Activated CD8-positive, alpha-beta T cell treated with anti-CD3 and anti-CD28 coated beads for 36 hours (primary cell): ENCODE measurements at places on chromosomes 2 and 18.
A peak's percentile ranks its signal among the peaks of the same experiment; 100 is the strongest.

- DNase-seq: no peak
Measured at GRCh38 chr2:48578313-48578712, 39.3 kb upstream of the GTF2A1L start.

DNA sequence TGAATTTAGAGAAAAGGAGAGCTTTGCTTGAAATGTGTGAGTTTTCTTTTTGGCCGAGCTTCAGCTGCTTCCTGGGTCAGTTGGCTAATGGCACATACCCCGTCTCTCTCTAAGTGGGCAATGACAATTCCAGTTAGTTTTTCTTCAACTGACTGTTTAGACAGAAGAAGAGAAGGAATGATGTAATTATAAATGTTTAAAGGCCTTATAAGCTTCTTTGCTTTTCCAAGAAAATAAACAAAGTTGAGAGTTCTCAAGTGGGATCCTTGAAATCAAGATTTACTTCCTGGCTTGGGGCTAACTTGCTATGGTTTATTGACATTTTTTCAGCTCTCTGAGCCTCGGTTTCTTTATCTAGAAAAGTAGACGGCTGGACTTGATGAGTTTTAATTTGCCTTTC lies 794.9 kb upstream of the ACVR2A start:
- no peak for DNase-seq

- peak; percentile 98 for DNase-seq
Measured at GRCh38 chr2:135741395-135742324, at the start of gene UBXN4. Gene UBXN4 (plus strand): TSS chr2:135741855. CDS start chr2:135741930, 75 bp downstream.

GRCh38 chr2:163175294-163175693 lies 336.7 kb upstream of the KCNH7 start:
- DNase-seq: no peak
